ENCODE measurements at places on chromosomes 2 and 18. TPM values are rescaled to one million over a fixed set of nuclear protein-coding genes. Genes with fewer than 3 reads are reported as not detected.

DNA sequence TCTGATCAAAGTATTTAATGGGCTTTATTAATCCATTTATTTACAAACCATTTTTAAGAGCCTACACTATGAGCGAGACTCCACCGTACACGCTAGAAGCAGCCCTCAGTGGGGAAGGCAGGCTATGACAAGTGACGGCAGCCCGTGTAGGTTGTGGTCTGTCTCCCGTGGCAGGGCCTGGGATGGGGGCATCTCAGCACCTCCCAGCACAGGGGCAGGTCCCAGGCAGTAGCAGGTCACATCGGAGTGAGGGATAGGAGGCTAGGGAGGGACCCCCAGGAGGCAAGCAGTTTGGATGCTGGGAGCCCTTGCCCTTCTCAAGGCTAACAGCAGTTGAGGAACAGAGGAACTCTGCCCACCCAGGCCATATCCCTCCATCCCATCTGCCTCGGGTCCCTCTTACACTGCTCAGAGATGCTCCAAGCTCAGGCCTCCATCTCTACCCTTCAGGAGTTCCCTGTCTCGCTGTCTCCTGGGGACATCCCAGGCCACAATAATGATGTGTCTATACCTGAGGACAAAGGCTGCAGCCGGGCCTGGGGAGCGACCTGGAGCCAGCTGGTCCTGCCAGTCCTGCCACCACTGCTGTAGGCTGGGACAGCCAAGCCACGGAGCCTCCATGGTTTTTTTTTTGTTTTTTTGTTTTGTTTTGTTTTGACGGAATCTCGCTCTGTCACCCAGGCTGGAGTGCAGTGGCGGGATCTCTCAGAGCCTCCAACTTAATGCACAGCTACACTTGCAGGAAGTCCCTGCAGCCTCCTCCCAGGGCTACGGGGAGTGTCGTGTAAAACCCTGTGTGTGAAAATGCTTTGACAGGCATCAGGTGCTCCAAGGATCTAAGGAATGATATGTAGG lies 92.0 kb downstream of the NDUFA10 start:
- no peak for DNase-seq

GRCh38 chr2:73117441-73117840 lies 4.7 kb upstream of the RAB11FIP5 start:
- no peak for DNase-seq

Gene ORMDL1
- total RNA-seq = 70.6 TPM

Gene CLIP4
- 17.5 TPM for total RNA-seq

- DNase-seq = no peak
Observed at GRCh38 chr2:32882816-32883810, 63.6 kb upstream of the LTBP1 start.

DNA sequence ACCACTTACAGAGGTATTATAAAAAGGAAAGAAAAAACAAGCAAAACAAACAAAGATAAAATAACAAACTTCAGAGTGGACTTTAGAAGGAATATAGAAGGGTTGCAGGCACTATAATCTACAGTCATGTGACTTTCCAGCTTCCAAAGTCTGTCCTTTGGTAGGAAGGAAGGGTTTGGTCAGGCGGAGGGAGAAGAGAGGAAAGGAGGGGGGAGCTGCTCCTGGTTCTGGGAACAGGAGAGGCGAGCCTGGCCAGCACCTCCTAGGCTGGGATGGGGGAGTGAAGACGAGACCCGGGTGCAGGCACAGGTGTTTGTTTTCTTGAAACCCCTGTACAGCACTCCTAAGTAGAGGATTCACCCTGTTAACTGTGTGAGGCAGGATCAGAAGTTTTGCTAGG lies 53.8 kb upstream of the GATA6 start:
- no peak for DNase-seq

Data from glomerular endothelial cell (primary cell).